ENCODE measurements at places on chromosomes 7 and 10. TPM values are rescaled to one million over a fixed set of nuclear protein-coding genes. Genes with fewer than 3 reads are reported as not detected.

DNA sequence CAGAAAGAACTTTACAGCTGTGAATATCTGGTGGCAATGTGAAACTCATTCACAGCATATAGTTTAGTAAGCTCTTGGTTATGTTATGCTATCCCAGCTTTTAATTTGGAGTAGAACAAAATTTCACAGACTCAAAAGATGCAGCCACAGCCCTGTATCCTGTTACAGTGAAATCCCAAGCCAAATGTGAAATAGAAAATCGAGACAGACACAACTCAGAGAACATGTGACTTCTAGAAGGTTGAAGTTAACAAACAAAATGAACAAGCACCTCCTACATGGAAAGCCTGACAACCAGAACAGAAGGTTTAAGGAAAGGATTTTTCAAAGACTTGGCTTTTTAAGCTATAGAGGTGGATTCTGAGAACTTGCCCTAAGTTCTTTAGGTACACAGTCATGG, 39.6 kb downstream of the JAZF1 start:
- H3K27ac ChIP-seq, result no peak overlapping the region
- H3K36me3 ChIP-seq, result no peaks in the 10 kb centered on the region
- no peaks in the 10 kb centered on the region for H3K4me1 ChIP-seq
- H3K4me3 ChIP-seq, result no peak overlapping the region
- DNase-seq, result no peak
- no peaks in the 10 kb centered on the region for H3K27me3 ChIP-seq

- no peaks in the 10 kb centered on the region for H3K4me1 ChIP-seq
- no peak overlapping the region for H3K4me3 ChIP-seq
Observed at GRCh38 chr7:36062154-36062815, 90.8 kb upstream of the EEPD1 start.

Gene CYP2C19
- total RNA-seq, result not detected

DNA sequence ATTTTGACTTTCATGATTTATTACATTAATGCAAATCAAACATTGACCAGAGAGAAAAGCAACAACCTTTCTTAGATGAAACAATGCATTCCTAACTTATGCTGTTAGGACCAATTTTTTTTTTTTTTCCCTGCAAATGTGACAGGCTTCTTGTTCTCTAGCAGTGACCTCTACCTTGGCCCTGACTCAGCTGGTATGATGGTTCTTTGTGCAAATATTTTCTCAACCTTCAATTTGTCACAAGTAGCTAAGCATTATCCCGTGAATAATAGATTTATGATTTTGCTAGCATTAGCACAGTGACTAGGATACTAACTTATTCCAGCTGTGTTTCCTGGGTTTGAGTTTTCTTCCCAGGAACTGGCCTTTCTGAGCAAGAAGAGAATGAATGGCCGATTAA, 64.9 kb downstream of the PPP1R9A start:
- H3K27ac ChIP-seq, result no peak overlapping the region
- no peak for DNase-seq
- H3K4me3 ChIP-seq, result no peak overlapping the region
- H3K36me3 ChIP-seq, result no peaks in the 10 kb centered on the region

Gene GNAT3
- total RNA-seq, result not detected
